ENCODE measurements at places on chromosomes 2 and 18.

GRCh38 chr18:6752202-6752860, 22.8 kb downstream of the ARHGAP28 start:
- no peak for DNase-seq

DNA sequence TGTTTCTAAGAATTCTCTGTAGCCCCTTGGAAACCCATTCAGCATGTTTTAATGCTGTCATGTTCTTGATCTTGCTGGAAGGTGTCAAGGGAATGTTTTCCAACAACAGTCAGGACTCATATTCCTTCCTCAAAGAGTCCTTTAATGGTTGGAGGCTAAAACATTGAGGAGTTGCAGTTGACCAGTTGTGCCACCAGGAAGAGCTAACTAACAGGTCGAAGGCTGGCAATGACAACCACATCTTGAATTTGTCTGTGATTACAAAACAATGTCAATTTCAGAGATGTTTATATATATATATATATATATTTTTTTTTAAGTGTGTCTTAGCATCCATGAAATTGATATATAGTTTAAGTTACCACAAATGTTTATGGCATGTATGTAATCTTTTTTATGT, 151.5 kb downstream of the INO80D start:
- DNase-seq: no peak

GRCh38 chr2:177759443-177759842, 313.1 kb downstream of the PDE11A start:
- DNase-seq: no peak

- DNase-seq: no peak
Measured at GRCh38 chr2:1979138-1979537, 234.8 kb upstream of the PXDN start.

DNA sequence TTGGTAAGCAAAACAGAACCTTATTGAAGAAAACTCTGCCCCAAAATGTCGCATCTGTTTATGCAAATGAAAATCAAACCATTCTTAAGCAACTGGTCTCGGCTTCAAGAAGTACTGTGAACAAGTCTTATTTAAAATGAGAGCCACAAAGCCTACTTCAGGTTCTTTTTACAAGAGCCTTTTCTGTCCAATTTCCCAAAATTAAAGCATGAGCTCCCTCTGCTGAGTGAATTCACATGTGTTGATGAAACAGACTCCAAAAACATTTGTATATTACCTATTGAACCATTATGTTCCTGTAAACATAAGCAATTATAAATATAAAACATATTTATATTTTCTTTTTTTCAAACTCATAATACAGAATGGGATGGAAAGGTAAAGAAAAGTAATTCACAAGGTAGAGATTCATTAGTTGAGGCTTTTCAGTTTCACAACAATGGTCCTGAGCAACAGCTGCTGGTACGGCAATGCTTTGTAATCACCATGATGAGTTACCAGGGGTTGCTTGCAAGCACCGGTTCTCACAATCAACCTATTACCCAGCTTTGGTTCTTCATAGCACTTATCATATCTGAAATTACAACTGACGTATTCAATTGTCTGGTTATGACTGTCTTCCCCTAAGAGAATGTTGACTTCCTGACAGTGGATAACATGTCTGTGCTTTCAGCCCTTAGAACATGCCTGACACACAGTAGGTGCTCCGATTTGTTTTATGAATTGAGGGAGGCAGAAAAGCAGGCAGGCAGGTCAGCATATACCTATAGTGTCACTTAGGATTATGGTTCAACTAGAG, 108.4 kb upstream of the BZW1 start:
- no peak for DNase-seq

DNA sequence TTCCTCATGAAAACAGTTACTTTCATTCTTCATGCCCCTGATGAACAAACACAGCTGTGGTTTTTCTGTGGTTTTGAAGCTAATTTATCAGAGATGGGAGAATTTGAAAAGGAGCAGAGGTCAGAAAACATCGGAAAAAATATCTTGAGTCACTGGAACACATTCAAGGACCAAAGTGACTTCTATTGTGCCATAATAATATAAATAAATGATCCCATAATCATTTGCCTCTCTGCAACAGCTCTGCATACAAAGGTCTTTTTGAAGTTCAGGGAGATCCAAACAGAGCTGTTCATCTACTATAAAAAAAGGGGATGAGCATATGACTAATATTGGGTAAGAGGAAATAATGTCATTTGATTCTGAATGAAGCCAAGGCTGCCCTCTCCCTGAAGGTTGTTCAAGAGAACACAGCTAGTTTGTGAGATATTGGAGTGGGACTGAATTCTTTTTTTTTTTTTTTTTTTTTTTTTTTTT, 201.3 kb upstream of the GALNT5 start:
- DNase-seq: no peak

DNA sequence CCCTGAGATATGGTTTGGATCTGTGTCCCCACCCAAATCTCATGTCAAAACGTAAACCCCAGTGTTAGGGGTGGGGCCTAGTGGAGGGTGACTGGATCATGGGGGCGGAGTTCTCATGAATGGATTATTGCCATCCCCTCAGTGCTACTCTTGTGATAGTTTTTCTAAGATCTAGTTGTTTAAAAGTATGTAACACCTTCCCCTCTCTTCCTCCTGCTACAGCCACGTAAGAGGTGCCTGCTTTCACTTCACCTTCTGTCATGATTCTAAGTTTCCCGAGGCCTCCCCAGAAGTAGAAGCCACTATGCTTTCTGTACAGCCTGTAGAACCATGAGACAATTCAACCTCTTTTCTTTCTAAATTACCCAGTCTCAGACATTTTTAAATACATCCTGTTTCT, 16.9 kb downstream of the PUM2 start:
- DNase-seq: no peak

GRCh38 chr2:110903548-110903947, 171.2 kb downstream of the ACOXL start:
- no peak for DNase-seq

DNA sequence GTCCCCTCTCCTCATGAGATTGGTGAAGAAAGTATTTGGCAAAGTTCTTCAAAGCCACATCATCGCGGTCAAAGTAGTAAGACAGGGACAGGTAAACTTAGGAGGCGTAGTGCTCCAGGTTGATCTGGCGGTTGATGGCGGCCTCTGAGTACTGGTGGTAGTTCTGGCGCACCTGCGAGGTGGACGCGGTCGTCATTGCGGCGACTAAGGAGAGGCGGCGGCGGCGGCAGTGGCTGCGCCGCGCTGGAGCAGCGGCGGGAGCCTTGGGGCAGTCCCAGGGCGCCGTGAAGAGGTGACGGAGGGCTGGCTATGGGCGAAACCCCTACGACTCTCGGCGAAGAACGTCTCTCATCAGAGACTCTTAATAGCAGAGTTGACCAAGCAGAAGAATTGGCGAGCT, 107.2 kb upstream of the UBE2E3 start:
- DNase-seq: no peak

DNA sequence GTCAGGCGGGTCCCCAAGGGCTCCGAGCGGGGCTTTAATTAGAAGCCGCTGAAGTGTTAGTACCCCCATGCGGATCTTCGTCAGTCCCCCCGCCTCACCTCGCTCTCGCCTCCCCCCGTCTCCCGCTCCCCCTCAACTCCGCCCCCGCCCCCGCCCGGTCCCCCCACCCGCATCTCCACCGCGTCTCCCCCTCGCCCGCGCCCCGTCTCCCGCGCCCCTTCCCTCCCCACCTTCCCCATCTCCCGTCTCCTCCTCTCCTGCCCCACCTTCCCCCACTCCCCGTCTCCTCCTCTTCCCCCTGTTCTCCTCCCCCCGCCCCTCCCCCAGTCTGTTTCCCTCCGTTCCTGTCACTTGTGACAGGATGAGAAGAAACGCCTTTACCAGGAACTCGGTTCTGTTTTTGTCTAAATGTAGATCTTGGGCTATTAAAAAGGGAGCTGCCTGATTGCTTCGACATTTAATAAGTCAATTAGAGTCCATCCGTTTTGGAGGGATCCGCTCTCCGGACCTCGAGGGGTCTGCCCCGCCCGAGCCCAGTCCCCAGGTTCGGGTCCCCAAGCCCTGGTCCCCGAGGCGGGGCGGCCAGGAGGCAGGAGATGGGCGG, 969 bp upstream of the ALKAL2 start:
- no peak for DNase-seq

DNA sequence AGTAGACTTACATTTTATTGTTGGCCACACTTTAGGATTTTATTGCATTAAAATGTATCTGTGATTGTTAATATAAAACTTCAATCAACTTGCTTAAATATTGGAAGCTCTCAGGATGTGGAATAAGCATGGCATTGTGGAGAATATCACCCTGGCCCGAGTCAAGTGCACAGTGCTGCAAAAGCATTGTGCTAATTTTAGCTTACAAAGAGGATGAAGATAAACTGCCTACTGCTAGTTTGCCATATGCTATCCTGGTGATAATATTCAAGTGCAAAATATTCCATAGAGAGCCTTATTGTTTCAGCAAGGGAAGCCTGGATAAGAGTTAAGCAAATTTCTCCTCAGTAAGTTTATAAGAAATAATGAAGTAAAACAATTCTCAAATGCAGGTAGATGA, 54.5 kb downstream of the MEIS1 start:
- DNase-seq: no peak

- DNase-seq: no peak
Measured at GRCh38 chr2:234189786-234190300, 139.3 kb downstream of the SPP2 start.

DNA sequence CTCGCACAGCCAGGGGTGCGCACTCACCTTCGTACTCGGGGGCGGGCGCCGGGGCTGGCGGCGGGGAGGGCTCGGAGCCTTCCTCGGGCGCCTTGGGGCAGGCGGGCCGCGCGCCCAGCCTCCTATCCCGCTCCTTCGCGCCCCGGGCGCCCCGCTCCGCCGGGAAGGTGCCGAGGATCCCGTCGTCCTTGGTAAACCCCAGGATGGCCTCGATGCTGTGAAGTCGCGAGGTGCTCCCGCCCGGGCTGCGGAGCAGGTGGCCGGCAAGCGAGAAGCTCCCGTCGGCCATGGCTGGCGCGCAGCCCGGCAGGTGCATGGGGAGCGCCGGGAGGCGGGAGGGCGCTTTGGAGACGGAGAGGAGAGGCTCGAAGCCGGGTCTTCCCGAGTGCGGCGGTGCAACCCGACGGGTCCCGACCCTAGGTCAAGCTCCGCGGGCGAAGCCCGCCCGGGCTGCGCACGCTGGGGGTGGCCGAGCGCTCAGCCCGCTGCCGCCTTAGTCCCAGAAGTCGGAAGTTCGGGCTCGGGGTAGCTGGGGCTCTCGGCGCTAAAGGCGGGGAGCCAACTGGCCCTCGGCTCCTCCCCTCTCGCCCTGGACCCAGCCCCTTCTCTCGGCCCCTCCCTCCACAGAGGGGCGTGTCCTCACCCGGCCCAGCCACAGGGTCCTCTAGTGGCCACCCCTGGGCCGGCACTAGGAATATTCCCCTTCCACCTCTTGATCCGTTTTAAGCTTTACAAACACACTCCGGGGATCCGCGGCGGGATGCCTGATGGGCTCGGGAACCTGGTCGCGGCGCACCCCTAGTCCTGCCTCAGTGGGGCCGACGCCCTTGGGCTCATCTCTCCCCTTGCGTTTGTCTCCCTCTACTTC, at the start of gene RAX:
Gene RAX (minus strand): TSS at position 564 of the 868 bp plus-strand sequence. CDS start 248 bp downstream, at position 316.
- DNase-seq: no peak

DNA sequence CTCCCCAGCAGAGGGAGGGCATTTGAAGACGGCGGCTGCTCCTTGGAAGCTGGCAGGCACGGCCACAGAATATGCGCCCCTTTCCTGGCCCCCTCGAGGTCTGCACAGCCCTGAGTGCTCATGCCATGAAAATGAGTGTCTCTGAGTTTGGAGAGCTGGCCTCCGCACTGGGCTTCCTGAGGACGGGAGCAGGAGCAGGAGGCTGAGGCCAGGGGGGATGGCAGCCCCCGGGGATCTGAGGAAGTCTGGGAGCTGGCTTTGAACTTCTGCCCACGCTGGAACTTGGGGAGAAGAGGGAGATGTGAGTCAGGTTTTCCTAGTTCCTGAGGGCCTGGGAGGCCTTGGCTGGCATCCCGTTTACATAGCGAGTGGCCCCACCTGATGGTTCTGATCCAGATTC, 47.0 kb downstream of the RRM2 start:
- DNase-seq: no peak

DNA sequence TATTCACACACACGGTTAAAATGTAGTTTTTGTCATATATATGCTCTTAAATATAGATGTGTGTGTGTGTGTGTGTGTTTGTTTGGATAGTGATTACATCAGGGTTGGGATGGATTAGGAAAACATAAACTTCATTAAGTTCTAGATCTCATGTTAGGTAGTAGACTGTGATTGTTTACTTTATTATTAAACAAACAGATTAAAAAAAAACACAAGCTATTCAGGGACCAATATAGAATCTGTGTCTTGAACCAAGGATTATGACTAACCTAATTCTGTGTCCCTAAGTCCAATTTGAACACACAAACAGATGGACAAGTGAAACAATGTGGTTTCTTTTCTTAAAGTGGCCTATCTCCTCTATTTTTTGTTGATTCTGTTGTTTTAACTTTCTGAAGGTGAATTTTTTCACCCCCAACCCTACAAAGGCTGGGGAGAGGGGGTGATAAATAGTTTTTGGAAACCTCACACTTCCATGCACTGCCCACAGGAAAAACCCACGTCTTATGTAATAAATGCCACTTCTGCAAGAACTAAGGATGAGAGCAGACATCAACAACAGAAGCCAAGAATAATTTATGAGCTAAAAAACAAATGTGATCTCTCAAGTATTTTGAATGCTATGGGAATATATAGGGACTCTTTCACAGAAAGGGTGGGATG, 40.7 kb downstream of the IL1R2 start:
- DNase-seq: no peak

DNA sequence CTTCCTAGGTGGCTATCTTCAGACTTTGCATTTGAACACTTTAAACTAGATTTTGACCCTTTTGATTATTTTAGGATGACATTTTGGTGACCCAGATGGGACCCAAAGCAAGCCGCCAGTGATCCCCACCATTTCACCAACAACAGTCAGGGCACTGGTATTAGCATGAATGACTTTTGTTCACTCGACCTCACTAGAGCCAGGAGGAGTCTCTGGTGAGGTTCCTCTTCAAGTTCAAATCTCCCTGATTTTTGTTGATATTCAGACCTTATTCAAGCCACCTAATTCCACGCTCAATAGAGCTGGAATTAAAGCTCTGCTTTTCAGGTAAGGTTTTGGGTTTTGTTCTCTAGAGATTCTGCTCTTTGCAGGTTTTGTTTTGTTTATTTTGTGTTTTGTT, 202.3 kb downstream of the MREG start:
- no peak for DNase-seq

DNA sequence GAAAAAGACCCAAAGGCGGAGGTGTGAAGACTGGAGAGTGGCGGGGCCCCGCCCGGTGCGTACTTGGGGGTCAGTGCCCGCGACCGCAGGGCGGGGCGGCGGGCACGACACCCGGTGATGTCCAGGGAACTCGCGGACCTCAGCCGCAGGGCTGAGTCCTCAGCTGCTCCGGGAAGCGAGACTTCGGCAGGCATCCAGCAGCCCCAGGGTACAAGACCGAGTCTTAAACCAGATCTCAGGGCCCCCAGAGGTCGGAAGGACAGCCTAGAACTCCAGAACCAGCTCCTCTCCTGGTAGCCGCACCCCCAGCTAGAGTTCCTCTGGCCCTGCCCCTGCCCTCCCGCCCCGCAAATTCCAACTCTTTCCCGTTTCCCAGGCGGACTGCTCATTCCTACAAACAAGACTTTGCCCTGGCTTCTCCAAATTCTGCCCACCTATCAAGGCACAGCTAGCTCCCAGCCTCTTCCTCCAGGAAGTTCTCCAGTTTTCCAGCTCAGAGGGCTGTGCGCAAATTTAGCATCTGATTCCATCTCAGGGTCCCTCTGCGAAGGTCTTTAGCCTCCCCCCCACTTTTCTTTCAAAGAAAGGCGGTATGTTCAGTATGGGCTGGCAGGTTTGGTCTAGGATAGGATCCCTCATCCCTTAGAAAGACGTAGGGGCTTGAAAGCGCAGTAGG, 26.0 kb upstream of the NOTO start:
- peak; percentile 18 for DNase-seq

GRCh38 chr2:50449306-50449705, 582.6 kb downstream of the NRXN1 start:
- no peak for DNase-seq

- DNase-seq: no peak
Measured at GRCh38 chr2:159738509-159739390, 26.4 kb downstream of the MARCHF7 start.

All from CD8-positive, alpha-beta memory T cell (primary cell).